Natural killer cell treated with Interleukin-12 subunit alpha and Interleukin-12 subunit beta and Interleukin-15 and Interleukin-18, amount 100 ng/mL, for 72 hours (primary cell): ENCODE measurements at places on chromosomes 3 and 15. TPM values are rescaled to one million over a fixed set of nuclear protein-coding genes. Genes with fewer than 3 reads are reported as not detected.

Gene TFDP2
- 47.8 TPM for total RNA-seq

Gene AHSG
- total RNA-seq, result not detected

DNA sequence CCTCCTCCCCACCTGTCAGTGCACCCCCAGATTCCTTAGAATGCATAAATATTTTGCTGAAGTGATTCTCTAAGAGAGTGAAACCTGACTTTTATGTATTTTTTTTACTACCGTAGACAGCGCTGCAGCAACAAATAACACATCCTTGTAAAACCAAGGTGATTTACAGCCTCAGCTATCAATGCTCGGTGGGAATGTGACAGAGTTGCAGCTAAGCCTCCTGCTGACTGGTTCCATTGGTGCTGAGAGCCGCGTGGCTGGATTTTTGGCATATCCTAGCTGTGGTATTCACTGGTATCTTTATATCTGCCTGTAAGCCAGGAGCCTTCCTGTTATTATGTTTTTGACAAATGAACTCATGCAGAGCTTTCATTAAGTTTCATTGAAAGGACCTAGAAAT, 11.0 kb downstream of the FGD5 start:
- no peaks in the 10 kb centered on the region for H3K36me3 ChIP-seq
- H3K4me3 ChIP-seq, result no peak overlapping the region
- H3K27me3 ChIP-seq, result peaks cover 43% of the 10 kb centered on the region
- H3K4me1 ChIP-seq, result no peaks in the 10 kb centered on the region
- H3K27ac ChIP-seq, result no peak overlapping the region

DNA sequence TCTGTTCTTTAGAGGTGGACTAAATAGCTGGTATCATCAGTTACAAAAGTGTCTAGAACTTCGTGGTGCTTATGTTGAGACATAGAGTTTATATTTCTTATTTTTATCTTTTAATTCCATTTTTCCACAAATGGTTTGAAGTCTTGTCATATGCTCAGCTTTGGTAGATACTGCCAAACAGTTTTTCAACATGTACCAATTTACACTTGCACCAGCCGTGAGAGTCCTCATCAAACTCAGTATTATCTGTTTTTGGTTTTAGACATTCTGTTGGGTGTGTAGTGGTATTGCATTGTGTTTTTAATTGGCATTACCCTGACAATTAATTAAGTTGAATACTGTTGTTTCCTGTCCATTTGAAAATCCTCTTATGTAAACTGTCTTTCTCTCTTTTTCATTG, 16.7 kb downstream of the ISLR2 start:
- no peaks in the 10 kb centered on the region for H3K4me1 ChIP-seq
- no peaks in the 10 kb centered on the region for H3K36me3 ChIP-seq
- H3K27ac ChIP-seq, result no peak overlapping the region
- no peak for DNase-seq
- peaks cover 45% of the 10 kb centered on the region for H3K27me3 ChIP-seq
